CD8-positive, alpha-beta memory T cell (primary cell): ENCODE measurements at places on chromosomes 1 and 21. TPM values are rescaled to one million over a fixed set of nuclear protein-coding genes. Genes with fewer than 3 reads are reported as not detected.

The MGST3 gene
- 57.8 TPM for total RNA-seq

The LCE1E gene
- not detected for total RNA-seq

The SOX13 gene
- 3.1 TPM for total RNA-seq

The EXTL1 gene
- total RNA-seq, result not detected

The SYCP1 gene
- not detected for total RNA-seq

The ATP5PO gene
- 194 TPM for total RNA-seq

The DEDD gene
- 41.9 TPM for total RNA-seq

DNA sequence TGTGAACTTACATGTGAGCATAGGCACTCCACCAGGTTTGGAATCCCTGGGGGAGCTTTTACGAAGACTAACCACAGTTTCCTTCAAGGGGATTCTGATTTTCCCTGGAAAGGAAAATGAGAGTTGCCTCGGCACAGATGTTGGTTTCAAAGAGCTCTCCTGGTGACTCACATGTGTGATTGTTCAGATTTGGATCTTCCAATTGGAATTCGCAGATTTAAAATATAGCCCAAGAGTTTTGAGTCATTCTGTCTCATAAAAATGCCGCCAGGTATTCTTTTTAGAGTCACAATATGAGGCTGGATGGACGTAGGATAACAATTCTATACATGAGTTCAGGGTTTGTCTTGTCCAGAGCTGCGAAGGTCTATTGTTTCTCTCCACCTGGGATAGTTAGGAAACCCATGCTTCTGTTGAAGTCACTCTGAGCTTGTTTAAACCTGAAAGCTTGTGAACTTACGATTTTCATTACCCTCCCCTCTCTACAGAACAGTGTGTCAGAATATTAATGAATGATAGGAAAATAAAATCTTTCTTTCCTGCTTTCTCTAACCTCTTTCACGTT is 64.9 kb downstream of the TGFB2 start:
- H3K36me3 ChIP-seq, result no peaks in the 10 kb centered on the region
- no peaks in the 10 kb centered on the region for H3K27me3 ChIP-seq
- no peak for DNase-seq
- no peaks in the 10 kb centered on the region for H3K4me1 ChIP-seq
- H3K4me3 ChIP-seq, result no peak overlapping the region

- H3K4me1 ChIP-seq, result peaks cover 5% of the 10 kb centered on the region
- H3K4me3 ChIP-seq, result peak overlapping the region; percentile 50
Measured at GRCh38 chr1:39900662-39901463, 854 bp downstream of the MYCL start.

DNA sequence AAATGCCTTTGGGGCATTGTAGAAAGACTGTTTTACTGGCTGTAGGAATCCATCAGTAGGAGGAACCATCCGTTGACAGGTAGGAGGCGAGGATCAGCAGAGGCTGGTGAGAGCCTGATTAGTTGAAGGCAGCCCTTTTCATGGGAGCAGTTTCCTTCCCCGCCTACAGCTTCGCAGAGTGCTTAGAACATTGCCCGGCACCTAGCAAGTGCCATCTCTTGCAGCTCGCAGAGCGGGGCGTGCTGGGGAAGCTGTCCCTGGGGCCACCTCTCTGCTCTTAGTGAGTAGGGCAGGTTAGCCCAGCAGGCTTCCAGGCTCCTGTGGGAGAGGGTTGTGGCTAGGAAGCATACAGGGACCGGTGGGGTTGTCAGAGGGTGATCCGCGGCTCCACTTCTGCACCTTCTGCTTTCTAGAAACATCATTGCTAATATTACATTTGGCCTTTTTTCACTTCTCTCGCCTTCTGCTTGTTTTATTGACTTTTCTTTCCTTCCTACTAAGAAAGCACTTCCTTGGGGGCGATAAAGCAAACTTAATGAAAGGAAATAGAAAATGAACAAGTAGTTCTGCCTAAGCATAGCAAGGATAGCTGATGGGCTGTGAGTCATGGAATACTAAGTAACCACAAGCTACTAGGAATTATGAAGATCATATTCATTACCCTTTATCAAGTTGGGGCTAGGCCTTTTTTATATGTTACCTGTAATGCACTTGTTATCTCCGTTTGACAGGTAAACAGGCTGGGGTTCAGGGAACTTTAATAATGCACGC is 176.7 kb downstream of the GALNT2 start:
- H3K4me3 ChIP-seq, result no peak overlapping the region
- no peak for DNase-seq
- no peak overlapping the region for H3K27ac ChIP-seq
- no peaks in the 10 kb centered on the region for H3K4me1 ChIP-seq
- H3K36me3 ChIP-seq, result peaks cover 4% of the 10 kb centered on the region
- H3K27me3 ChIP-seq, result no peaks in the 10 kb centered on the region

DNA sequence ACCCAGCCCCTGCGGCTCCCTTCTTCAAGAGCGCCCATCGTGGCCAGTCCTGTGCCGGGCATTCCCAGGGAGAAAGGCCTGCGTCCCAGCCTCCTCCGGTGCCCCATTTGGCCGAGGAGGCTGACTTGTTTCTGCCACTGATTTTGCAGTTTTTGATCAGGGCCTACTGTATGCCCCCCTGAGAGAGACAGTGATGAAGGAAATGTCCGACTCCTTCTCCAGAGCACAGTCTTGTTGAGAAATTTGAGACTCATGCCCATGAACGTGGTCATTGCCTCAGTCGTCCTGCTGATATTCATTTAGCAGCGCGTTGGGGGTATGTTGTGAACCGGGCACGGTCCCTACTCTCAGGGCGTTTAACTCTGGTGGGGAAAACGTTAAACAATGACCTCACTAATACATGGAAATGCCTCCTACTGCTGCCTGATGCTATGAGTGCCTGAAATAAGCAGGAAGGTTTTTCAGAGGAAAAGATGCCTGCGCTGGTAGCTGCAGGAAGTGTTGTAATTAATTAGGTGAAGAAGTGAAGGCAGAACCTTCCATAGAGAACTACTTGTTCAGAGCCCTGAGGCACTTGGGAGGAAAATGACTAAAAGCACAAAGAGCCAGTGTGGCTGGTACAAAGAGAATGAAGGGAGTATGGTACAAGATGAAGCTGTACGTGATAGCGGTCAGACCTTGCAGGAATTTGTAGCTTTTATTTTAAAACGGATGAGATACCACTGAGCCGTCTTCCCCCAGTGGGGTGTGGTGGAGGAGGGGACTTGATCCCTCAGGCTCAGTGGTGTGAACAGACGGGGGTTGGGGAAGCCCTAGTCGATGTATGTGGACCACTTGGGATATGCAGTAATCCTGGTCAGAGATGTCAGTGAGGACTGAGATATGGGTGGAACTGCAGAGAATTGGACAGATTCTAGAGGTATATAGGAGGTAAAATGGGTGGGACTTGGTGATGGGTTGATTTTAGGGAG is 730 bp downstream of the ZCCHC17 start:
- peak overlapping the region; percentile 97 for H3K27ac ChIP-seq
- DNase-seq, result no peak
- no peaks in the 10 kb centered on the region for H3K27me3 ChIP-seq

- no peak overlapping the region for H3K4me3 ChIP-seq
- H3K27ac ChIP-seq, result no peak overlapping the region
- DNase-seq, result no peak
- no peaks in the 10 kb centered on the region for H3K36me3 ChIP-seq
Measured at GRCh38 chr21:42209801-42210479, 9.0 kb upstream of the ABCG1 start.

- no peak for DNase-seq
- no peak overlapping the region for H3K4me3 ChIP-seq
- peaks cover 5% of the 10 kb centered on the region for H3K27me3 ChIP-seq
- no peaks in the 10 kb centered on the region for H3K4me1 ChIP-seq
- H3K36me3 ChIP-seq, result no peaks in the 10 kb centered on the region
Measured at GRCh38 chr1:18540136-18540765, 59.5 kb downstream of the KLHDC7A start.
